ENCODE measurements at places on chromosomes 16 and 17.
A peak's percentile ranks its signal among the peaks of the same experiment; 100 is the strongest.

DNA sequence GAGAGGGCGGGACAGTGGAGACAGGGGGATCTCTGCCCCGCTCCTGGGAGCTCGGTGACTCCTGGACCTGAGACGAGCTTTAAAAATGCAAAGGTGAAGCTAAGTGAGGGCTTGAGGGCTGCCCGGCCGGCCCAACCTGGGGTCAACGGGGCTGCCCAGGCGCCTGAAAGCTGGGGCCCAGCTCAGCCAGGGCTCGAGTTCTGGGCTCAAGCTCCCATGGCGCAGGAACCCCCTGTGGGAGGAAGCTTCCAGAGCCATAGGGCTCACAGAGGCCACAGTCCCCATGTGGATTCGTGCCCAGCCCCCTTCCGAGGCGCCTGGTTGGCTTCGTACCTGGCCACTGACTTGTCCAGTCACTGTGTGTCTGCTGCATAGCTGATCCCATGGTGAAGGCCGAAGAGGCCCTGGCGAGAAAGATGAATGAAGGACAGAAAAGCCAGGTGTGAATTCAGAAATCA lies 75.8 kb upstream of the GSE1 start:
- DNase-seq, result no peak

- DNase-seq, result no peak
Observed at GRCh38 chr17:76272541-76273444, 7.6 kb downstream of the UBALD2 start.

GRCh38 chr17:46143827-46144236 lies 49.4 kb downstream of the KANSL1 start:
- no peak for DNase-seq

DNA sequence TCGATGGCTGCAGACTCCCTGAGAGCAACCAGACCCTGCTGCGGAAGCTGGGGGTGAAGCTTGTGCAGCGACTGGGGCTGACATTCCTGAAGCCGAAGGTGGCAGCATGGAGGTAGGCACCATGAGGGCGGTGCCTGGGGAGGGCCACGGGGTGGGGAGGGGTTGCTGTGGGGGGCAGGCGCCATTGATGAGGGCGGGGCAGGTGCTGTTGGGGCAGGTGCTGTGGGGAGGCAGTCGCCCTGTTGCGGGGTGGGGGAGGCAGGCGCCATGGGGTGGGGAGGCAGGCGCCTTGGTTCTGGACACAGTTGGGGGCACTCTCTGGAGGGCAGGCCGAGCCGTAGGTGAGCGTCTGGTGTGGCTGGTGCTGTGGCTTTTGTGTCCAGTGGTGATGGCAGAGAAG lies 38.9 kb downstream of the ZNF750 start:
- no peak for DNase-seq

DNA sequence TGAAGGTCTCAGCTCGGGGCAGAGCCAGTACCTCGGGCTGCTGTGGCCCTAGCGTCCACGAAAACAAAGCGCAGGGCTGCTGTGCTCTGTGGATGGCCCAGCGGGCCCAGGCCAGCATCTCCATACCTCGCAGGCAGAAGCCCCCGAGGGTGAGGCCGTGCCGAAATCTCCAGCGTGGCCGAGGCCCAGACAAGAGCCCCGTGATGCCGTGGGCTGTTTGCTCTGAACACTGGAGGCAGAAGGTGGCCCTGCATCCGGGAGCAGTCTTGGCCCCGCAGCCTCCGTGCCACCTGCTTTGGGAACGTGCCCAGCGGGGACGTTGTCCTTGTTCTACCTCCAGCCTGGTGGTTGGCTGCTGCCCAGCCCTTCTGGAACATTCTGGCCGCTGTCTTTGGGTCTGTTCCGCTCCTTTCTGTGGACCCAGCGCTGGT lies 121.4 kb downstream of the BANP start:
- no peak for DNase-seq

GRCh38 chr16:64149756-64150155 lies 972.1 kb downstream of the CDH11 start:
- DNase-seq, result no peak

DNA sequence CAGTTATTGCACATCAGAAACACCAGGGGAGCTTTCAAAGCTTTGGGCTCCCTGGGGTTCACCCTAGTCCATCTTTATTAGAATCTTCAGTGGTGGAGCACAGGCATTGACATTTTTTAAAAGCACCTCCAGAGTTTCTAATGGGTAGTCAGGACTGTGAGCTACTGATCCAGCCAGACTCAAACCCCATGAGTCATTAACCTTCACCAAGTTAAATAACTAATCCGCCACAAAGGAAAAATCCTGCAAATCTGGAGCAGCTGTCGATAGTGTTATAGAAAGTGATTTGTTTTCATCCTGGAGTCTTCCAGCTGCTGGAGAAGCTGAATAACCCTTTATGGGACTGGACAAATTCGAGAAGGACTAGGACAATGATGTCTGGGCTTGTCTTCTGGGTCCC lies 93.2 kb upstream of the PIRT start:
- no peak for DNase-seq

DNA sequence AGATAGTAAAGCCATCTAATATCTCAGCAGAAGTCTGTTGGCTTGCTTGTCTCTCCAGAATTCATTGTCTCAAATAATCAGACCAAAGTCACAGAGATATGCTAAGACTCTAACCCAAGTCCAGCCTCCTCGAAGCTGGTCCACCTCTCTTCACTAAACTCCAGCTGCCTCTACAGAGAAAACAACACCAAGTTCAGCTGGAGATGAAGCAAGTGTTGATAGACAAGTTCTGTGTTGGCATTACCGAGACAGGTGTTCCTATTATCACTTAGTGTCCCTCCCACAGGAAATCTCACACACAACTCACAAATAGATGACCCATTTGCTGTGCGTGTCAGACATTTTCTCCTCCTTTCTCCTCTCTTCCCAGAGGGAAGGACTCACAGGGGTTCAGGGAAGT lies 164.4 kb upstream of the ANKFN1 start:
- no peak for DNase-seq

DNA sequence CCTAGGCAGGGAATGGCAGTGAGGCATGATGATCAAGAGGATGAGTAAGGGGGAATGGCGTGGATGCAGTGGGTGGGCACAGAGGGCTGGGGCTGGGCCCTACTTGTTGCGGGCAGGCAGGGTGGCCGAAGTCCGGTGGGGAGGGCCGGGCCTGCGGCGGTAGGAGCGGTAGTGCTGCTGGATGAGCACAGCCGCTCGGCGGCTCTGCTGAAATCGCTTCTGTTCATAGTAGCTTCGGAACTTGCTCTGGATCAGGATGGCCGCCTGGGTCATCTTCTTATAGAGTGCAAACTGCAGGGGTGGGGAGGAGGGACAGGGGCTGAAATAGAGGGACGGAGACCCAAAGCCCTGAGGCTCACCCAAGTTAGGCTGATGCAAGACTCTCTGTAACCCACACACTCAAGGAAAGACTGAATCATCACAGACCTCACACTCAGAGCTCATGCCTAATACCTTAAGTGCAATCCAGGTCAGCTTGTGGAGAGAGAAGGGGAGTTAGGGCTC lies 1.5 kb upstream of the SPAG7 start:
- peak; percentile 93 for DNase-seq

- DNase-seq, result peak; percentile 29
Observed at GRCh38 chr17:49388692-49389513, 25.8 kb downstream of the PHB1 start.

DNA sequence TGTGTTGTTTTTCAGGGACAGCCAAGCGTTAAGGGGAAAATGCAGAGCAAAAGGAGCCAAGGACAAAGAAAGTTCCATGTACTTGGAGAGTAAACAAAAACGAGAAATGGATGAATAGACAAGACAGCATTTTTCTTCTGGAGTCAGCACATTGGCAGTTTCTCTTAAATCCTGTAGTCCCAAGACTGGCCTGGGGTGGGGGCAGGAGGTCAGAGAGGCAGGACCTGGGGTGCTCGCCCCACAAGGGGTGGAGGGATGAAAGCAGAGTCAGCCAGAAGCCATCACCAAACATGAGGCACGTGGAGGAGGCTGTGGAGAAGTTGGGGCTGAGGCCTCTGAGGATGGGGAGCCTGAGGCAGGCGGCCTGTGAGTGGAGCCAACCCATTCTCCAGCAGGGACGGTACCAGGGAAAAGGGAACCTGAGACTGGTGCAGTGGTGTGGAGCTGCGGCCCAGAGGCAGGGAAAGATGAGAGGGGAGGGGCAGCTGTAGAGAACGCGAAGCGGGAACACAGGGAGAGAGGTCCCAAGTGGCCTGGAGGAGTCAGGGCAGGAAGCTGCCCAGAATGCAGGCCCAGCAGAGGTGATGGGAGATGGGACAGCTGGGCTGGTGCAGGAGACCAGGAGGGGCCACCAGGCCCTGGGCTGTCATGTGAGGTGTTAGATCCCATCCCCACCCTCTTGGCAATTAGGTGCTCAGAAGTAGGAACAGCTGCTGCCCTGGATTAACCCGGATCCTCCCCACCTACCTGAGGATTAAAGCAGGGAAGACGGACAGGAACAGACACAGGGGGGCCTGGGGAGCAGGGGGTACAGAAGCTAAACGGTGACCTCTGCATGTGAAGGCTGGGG lies 3.3 kb downstream of the TLCD3B start:
- DNase-seq, result no peak

- DNase-seq, result peak; percentile 11
Observed at GRCh38 chr16:75754141-75754540, 27.9 kb upstream of the CPHXL start.

GRCh38 chr16:51807551-51807950 lies 656.5 kb upstream of the SALL1 start:
- no peak for DNase-seq

DNA sequence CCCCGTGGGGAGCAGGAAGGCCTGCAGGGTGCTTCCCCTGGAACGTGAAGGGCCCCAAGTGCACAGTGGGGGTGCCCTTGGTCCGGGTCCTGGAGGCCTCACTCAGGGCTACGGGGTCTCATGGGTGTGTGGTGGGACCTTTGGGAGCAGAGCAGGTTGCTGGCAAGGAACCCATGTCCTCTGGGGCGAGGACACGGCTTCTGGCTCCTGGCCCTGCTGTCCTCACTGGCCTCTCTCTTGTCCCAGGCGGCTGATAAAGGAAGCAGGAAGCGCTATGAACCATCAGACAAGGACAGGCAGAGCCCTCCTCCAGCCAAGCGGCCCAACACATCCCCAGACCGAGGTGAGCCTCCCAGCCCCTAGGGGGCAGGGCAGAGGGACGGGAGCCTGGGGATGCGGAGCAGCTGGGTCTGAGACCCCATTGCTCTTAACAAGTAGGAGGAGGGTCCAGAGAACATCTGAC lies 9.8 kb upstream of the IL17C start:
- no peak for DNase-seq

- no peak for DNase-seq
Observed at GRCh38 chr17:49229805-49230600, 584 bp downstream of the PHOSPHO1 start.

DNA sequence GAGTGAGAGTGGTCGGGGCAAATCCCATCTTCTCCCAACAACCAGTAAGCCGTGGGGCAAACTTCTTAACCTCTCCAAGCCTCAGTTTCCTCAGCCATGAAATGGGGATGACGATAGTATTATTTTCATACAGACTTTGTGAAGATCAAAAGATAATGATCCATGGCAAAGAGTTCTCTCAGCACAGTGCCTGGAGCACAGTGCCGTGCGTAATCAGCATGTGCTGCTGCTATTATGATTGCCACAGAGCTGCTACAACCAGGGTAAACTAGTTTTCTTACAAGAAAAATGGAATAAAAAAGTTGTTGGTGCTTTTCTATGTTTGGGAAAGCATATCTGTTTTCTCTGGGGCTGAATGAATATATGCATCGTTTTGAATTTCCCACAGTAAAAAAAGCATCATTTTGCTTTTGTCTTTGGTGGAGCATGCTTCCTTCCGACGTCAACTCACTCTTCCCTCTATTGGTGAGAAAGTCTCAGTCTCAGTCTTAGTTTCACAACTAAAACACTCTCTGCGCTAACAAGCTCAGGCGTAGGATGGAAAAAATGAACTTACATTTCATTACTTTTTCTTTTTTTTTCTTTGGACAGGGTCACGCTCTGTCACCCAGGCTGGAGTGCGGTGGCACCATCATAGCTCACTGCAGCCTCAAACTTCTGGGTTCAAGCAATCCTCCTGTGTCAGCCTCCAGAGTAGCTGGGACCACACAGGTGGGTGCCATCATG lies 37.2 kb downstream of the CDK5R1 start:
- no peak for DNase-seq

DNA sequence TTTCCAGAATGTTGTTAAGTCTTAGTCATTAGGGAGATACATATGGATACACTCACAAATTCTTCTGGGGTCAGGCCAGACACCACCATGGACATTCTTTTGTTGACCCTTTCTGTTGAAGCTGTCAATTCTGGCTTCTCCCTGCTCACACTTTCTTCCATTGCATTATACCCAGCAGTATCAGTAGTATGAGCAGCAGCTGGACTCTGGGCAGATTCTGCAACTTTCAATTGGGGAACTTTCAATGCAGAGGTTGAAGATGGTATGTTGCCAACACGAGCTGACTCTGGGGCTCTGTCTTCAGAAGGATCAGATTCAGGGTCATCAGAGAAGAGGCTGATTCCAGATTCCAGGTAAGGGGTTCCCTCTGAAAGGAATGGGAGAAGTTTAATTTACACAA lies 45.8 kb downstream of the RND2 start:
- peak; percentile 12 for DNase-seq

GRCh38 chr17:13931800-13932460 lies 137.4 kb upstream of the COX10 start:
- peak; percentile 53 for DNase-seq

DNA sequence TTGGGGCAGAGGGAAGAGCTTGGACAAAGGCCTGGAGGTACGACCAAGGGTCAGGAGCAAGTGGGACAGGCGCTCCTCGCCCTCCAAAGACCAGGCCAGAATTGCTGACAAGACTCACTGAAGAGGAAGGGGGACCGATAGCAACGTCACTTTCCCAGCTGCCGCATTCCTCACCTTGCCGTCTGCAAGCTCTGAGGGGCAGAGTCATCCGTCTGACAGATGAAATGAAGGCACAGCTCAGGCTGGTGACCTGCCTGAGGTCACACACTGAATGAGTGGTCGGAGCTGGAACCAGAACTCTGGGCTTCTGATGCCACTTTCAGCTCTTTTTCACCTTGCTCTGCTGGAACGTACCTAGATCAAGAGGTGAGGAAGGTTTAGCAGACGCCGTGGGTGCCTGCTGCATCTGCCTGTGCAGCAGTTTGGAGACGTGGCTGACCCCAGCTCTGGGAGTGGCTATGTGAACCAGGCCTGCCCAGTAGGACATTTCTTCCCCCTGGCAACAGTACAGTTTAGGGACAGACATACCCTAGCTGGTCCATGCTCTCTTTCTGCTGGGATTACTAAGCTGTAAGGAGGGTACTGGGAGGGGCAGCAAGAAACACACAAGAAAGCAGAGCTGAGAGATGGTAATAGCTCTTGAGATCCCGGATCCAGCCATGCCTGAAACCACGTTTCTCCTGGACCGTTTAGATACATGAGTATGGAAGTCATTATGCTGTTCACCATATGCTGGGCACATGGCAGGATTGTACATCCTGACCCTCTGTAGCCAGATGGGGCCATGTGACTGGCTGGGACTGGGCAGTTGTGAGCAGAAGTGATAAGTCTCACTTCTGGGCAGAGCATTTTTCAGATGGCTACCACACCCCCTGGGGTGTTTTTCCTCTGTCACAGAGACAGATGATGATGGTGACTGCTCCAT lies 50.9 kb downstream of the IL21R start:
- no peak for DNase-seq

DNA sequence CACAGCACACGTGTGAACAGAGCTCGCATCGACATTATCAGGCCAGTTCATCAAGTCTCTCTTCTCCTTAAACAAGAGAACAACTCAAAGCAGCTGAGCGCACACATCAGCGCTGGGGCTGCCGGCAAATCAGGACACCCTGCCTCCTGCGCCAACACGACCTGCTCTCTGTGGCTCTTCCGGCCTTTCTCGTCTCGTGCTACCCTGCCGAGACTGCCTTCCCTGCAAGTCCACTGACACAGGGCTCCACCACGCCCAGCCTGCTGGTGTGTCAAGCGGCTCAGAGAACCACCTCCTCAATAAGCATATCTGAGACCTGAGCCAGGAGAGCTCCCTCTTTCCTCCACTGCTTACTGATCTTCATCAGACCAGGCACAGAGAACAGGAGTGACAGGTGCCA lies 96.9 kb downstream of the ZNF778 start:
- no peak for DNase-seq

Data from EL (cell line).